ENCODE measurements at places on chromosomes 12 and 14. TPM values are rescaled to one million over a fixed set of nuclear protein-coding genes. Genes with fewer than 3 reads are reported as not detected.

Gene BEGAIN
- not detected for total RNA-seq

Gene IL23A
- total RNA-seq, result 0.19 TPM

Gene SPIC
- not detected for total RNA-seq

Gene NTF3
- total RNA-seq, result 1.4 TPM

Gene ARPC3
- total RNA-seq, result 185 TPM

Gene GALNT9
- total RNA-seq, result 0.13 TPM

Gene HHIPL1
- 1.9 TPM for total RNA-seq

Gene PROX2
- total RNA-seq, result not detected

Gene TMED10
- 250 TPM for total RNA-seq

Gene ACOT6
- not detected for total RNA-seq

Gene SIX6
- total RNA-seq, result not detected

Gene CFAP251
- 1.1 TPM for total RNA-seq

Gene DENR
- 33.1 TPM for total RNA-seq

All from bladder microvascular endothelial cell (primary cell).